AG09319 (cell line): ENCODE measurements at places on chromosomes 2 and 18.

DNA sequence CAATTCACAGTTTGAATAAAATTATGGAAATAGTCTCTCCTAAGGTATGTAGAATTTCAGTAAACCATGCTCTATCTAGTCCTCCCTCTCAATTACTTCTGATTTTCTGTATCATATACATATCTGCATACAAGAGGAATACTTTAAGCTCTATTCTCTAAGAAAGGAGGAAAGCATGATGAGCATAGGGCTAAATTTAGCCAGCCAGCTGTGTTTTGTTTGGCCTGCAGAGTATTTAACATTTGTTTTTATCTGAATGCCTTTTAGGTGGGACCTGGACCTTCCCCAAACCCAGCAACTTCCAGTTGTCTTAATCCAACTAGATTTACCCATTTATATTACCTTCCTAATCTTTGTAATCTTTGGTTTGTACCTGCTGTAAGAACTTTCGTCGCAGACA, 42.2 kb upstream of the FAM117B start:
- DNase-seq: no peak

DNA sequence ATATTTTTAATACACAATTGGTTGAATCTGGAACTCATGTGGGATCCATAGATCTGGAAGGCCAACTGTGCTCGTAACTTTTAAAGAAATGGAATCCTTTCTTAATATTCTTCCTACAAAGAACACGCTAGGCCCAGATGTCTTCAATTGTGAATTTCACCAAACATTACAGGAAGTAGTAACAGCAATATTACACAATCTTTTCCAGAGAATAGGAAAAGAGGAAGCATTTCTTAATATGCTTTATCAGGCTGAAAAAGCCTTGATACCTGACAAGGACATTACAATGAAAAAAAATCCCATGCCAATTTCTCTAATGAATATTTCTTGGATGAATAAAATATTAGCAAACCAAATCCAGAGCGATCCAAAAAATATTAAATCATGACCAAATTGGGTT, 80.3 kb upstream of the HAAO start:
- DNase-seq: no peak

DNA sequence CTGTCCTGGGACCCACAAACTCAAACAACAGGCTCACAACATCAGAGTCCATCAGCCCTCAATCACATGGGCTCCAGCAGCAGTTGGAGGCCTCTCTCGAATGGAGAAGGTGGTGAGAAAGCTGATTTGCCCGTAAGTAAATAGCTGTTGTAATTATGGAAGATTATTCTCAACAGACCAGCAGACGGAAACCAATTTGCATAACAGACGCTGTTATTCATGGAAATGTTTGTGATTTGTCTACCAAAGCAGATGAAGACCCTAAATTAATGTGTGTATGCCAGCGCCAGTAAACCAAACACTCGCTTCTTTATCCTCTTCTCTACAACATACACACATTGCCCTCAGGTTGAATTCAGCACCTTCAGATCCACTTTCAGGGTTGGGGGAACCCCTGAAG, 23.4 kb upstream of the GALNT14 start:
- no peak for DNase-seq

DNA sequence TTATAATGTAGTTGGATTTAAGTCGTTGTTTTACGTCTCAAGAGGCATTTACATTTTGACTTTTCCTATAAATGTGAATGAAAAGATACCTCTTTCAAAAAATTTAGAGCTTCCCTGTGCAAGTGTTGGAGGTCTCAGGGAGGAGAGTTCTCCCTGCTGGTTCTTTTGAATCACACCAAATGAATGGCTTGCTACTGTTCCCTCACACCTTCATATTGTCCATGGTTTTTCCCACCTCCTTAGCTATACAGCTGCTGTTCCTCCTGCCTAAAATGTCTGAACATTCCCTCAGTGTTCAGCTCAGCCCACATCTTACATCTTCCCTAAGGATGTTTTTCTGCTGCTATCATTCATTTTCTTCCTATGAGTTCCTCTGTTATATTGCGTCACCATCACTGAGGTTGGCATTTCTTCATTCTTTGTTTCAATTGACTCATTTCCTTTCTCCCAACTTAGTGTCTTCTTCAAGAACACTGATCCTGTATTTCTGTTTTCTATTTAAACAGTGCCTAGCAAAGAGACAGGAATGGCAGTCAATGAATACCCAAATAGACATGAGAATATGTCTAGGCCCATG, 46.0 kb downstream of the COX7A2L start:
- DNase-seq: peak; percentile 62

- DNase-seq: no peak
Observed at GRCh38 chr2:65357959-65358294, 74.5 kb downstream of the SPRED2 start.
